ENCODE measurements at places on chromosomes 6 and 20.

DNA sequence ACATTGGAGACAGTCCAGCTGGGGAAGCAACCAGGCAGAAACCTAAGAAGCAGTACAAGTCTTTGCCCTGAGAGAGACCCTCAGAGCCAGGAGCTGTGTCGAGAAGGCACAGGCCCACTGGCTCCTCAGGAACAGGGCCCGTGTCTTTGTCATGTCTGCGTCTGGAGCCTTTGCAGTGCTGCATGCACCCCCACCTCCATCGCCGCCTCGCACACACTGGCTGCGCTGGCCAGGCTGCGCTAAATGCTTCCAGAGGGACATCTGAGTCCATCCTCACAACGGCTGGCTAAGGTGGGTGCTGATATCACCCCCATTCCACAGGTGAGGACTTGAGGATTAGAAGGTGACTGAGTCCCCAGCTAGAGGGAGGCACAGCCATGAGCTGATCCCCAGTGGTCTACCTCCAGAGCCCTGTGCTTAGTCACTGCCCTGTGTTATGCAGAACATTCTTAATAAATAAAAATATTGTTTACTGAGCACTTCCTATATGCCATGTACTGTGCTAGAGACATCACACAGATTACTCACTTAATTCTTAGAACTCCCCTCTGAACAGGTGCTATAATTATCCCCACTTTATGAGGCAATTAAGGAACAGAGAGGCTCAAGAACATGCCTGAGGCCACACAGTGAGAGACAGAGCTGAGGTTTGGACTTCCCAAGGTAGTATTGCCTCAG lies 27.6 kb downstream of the GABRR2 start:
- no peak for DNase-seq

DNA sequence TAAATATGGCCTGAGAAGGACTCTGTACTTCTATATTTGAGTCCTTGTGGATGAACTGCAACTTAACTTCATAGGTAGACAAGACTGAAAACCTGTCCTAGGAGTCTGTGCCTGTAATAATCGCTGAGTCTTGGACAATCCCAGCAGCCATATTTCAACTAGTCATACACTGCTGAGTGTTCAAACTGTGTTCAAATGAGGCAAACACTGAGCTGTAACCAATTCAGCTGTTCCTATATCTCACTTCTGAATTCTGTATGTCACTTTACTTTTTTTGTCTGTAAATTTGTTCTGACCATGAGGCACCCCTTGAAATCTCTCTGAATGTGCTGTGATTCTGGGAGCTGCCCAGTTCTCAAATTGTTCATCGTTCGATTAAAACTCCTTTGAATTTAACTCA lies 72.4 kb downstream of the FOXF2 start:
- DNase-seq: no peak

GRCh38 chr6:143348531-143348930 lies 102.0 kb downstream of the ADAT2 start:
- no peak for DNase-seq

- DNase-seq: no peak
Measured at GRCh38 chr6:137219664-137220252, 573 bp upstream of the IFNGR1 start.

DNA sequence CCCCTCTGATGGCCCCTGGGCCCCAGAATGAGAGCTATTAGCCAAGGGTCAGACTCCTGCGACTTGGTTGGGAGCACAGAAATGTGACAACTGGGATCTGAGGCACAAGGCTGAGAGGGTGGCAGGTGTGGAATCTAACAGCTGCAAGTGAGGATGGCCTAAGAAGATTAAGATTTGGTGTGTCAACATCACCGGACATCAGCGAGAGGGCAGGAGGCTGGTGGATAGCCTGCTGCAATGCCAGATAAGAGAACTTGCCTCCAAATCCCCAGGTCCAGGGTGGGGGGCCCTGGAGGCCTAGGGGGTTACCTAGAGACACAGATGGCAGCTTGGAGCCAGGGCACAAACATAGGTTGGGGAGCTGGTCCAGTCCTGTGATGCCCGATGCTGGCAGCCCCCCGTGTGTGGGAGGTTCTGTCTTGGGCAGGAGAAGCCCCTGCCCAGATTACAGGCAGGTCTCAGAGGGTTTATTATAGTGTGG lies 155.8 kb downstream of the GRM4 start:
- DNase-seq: no peak

- peak; percentile 10 for DNase-seq
Measured at GRCh38 chr20:56202493-56203077, 45.9 kb upstream of the MC3R start.

DNA sequence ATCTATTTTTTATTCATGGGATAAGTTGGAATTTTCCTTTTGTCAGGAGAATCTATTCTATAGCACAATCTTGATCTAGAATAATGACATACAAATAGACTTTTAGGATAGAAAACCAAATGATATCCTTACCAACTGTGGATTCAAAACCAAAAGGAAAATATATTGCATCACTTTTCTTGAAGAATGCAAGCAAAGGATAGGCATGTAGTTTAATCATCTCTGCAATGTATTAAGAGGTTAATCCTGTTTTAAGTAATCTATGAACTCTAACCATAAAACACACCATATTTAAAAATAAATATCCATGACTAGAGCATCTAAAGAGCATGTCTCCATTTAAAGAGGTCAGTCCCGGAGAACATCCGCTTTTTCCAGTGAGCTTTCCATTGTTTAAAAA lies 106.7 kb upstream of the CNKSR3 start:
- DNase-seq: no peak

GRCh38 chr20:54692168-54692887 lies 216.9 kb downstream of the DOK5 start:
- no peak for DNase-seq

GRCh38 chr20:50580016-50580747 lies 70.0 kb downstream of the PTPN1 start:
- DNase-seq: peak; percentile 63

- DNase-seq: peak; percentile 56
Measured at GRCh38 chr20:50330504-50331313, 140.1 kb downstream of the CEBPB start.

DNA sequence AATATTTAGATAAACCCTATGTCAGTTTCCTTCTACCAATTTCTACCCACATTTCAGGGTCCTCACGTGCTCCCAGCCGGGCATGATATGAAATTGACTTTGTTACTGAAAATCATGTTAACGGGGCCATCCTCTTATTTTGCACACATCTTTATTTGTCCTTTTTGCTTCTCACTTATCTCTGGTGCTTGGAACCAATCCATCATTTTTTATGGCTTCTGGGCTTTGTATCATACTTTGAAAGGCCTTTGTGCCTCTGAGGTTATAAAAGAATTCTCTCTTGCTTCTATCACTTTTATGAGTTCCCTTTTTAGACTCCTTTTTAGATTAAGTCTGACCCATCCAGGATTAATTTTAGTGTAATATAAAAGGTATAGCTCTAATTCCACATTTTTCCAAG lies 117.1 kb upstream of the PRND start:
- no peak for DNase-seq

GRCh38 chr6:72519871-72520270 lies 102.0 kb upstream of the KCNQ5 start:
- no peak for DNase-seq

DNA sequence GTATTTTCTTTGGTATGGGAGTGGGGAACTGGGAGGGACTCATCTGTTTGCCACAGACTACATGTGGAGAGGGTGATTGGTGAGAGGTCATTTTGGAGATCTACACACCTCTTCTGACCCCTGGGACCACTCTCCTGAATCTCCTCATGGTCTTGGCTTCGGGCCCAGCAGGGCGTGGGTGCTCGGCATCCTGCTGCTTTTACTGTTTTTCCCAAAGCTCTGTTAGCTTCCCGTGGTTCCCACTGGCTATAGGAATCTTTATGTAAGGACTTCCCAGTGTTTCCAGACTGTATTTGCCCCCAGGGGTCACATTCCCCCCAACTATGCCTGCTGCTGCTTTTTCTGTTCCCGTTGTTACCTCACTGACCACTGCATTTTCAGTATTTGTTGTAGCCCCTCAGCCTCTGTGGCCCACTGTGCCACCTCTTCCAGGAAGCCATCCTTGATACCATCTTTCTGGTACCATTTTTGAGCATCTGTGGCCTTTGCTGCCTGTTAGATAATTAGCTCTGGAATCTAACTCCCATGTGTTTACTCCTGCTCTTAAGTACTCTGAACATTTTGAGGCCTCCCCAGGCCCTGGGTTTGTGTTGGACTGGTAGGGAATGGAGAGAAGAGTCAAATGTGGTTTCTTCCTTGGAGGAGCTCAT lies 14.9 kb downstream of the PLCG1 start:
- no peak for DNase-seq

- no peak for DNase-seq
Measured at GRCh38 chr6:11331111-11331510, 98.6 kb upstream of the NEDD9 start.

GRCh38 chr6:7731294-7731693 lies 5.4 kb downstream of the BMP6 start:
- peak; percentile 33 for DNase-seq

Measured in fibroblast of pulmonary artery (primary cell).